Neural crest cell (in vitro differentiated cells): ENCODE measurements at places on chromosomes 7 and 10. TPM values are rescaled to one million over a fixed set of nuclear protein-coding genes. Genes with fewer than 3 reads are reported as not detected.

DNA sequence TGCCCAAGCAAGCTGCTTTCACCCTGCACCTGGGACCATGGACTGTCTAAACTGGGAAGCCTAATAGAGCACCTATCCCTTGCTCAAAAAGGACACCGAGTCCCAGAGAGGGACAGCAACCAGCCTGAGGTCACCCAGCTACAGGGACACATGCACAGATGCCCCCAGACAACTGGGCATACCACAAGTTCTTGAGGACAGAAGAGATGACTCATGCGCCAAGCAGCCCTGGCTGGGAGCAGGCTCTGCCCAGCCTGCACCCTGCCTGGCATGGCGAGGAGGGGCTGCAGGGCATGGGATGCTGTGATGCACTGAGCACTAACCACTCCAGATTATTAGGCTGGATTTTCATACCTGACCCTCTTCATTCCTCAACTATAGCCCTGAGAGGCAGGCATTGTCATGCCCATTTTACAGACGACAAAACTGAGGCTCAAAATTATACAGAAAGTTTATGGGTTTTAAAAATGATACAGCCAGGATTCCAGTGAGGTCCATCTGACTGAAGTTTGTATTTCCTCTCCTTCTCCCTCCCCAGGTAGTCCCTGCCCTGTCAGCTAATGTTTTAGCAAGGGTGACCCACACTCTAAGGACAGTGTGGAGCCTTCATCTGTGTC lies 289.3 kb upstream of the ZMIZ1 start:
- H3K4me3 ChIP-seq = no peak overlapping the region
- H3K4me1 ChIP-seq = peaks cover 49% of the 10 kb centered on the region
- H3K27ac ChIP-seq = no peak overlapping the region
- DNase-seq = no peak
- no peaks in the 10 kb centered on the region for H3K27me3 ChIP-seq

DNA sequence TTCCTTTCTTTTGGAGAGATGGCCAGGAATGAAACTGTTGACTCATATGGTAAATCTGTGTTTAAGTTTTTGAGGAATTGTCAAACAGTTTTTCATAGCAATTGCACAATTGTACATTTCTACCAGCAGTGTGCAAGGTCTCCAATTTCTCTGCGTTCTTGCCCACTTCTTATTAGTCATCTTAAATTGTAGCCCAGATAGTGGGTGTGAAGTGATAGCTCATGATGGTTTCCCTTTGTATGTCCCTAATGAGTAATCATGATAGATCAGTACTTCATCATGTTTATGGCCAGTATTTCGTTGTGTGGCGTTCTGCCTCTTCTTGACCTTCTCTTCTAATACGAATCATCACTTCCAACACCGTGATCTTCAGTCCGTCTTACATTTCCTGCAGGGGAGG lies 136.3 kb downstream of the DOCK1 start:
- H3K27ac ChIP-seq = no peak overlapping the region
- H3K4me3 ChIP-seq = no peak overlapping the region
- no peaks in the 10 kb centered on the region for H3K27me3 ChIP-seq

The FFAR4 gene
- 0.09 TPM in 1 of 2 replicates, not detected in the other for total RNA-seq

The AOAH gene
- not detected in 2 replicates for total RNA-seq

GRCh38 chr7:45123913-45124710 lies 12.6 kb upstream of the TBRG4 start:
- H3K27me3 ChIP-seq = no peaks in the 10 kb centered on the region
- peaks cover 6% of the 10 kb centered on the region for H3K4me1 ChIP-seq
- peak overlapping the region; percentile 62 for H3K27ac ChIP-seq
- DNase-seq = no peak

DNA sequence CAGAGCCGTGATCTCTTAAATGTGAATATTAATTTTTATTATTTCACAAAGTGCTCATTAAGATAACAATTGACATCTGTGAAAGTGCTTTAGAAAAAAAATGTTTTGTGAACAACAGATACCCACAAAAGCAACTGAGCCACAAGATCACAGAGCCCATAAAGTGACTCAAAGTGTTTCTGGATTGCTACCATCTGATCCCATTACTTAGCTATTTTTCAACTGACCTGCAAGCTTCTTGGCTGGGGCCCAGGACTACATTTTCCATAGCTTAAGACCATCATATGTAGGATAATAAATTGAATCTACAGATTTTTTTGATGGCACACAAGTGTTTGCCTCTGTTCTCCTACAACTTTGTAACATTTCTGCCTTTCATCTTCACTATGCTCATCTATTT lies 674.4 kb downstream of the PHTF2 start:
- no peaks in the 10 kb centered on the region for H3K4me1 ChIP-seq
- no peak overlapping the region for H3K27ac ChIP-seq
- no peaks in the 10 kb centered on the region for H3K36me3 ChIP-seq
- H3K27me3 ChIP-seq = no peaks in the 10 kb centered on the region

- H3K27ac ChIP-seq = no peak overlapping the region
- DNase-seq = no peak
- H3K4me3 ChIP-seq = no peak overlapping the region
- H3K36me3 ChIP-seq = peaks cover 8% of the 10 kb centered on the region
Observed at GRCh38 chr7:133372337-133372736, 119.5 kb downstream of the EXOC4 start.

DNA sequence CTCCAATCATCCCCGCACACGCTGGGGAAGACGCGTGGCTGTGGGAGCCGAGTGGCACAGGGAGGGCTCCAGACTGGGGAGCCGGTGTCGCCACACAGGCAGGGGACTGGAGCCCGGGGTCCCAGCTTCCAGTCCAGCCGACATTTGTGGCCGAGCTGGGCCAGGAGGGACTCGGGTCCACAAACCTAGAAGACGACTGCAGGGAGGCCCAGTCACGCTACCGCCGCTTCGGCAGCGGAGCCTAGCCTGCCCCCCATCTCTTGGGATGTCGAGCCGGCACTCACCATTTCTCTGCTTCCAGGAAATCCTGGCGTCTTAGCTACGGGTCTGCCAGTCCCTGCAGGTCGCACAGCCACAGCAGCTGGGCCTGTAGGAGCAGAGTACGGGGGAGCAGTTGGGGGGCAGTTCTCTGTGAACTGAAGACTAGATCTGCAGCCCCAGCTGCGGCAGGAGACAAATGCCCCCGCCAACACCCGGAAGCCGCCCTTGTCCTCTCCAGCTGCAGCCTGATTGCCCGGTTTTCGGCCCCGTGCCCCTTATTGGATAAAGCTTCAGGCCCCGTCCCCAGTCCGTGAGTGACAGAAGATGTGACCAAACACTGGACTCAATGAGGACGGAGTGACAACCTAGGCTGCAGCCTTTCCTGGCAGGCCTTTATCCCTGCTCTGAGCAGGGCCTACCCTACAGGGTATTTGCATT lies 270.7 kb downstream of the ZNF33B start:
- peaks cover 10% of the 10 kb centered on the region for H3K36me3 ChIP-seq
- H3K4me3 ChIP-seq = no peak overlapping the region
- H3K27ac ChIP-seq = no peak overlapping the region
- H3K27me3 ChIP-seq = no peaks in the 10 kb centered on the region
- H3K4me1 ChIP-seq = no peaks in the 10 kb centered on the region

DNA sequence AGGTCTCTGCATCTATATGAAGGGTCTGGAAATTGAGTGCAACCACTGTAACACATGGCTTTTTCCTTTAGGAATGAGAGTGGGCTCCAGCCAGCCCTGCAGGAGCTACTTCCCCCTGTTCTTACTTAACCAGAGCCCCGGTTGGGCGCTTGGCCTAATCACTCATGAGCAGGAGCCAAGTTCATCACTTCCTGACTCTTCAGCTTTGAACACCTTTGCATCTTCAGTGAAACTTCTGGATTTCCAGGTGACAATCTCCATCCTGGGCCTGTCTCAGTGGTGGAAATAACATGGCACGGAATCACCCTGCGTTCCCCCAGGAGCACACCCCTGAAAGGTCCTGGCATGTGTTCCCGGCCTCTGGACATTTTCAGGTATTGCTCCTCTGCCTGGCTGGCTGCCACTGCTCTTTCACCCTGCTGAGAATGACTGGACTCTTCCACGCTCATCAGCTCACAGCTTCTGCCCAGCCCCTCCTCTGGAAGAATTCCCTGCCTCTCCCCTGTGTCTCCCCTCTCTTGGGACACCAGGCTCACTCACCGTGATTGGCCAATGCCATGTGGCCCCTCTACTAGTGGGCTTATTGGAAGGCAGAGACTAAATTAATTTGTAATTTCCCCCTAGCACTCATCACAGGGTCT lies 229.1 kb upstream of the GRB10 start:
- no peak overlapping the region for H3K27ac ChIP-seq
- no peaks in the 10 kb centered on the region for H3K27me3 ChIP-seq
- no peaks in the 10 kb centered on the region for H3K36me3 ChIP-seq
- DNase-seq = no peak

The AGR2 gene
- total RNA-seq = not detected in 2 replicates

The NPY4R gene
- total RNA-seq = not detected in 2 replicates

GRCh38 chr10:35889971-35890675 lies 248.0 kb upstream of the FZD8 start:
- no peak overlapping the region for H3K27ac ChIP-seq
- no peak for DNase-seq
- H3K36me3 ChIP-seq = no peaks in the 10 kb centered on the region

DNA sequence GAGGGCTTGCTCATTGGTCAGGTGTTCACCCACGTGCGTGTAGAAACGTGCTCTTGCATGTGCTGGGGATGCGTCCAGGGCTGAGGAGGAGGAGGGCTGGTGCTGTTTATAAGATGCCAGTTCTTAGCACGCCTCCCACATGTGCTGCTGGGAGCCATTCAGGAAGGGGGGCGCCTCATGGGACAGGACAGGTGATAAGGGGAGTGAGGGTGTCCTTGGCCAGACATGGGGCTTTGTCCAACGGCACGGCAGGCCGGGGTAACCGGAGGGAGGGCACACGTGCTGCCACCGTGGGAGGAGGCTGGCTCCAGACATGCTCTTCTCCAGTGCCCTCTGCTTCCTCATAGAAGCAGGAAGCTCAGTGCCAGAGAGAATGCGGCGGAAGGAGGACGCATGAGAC lies 150.0 kb downstream of the ZMYND11 start:
- no peaks in the 10 kb centered on the region for H3K27me3 ChIP-seq
- no peak for DNase-seq
- H3K27ac ChIP-seq = peak overlapping the region; percentile 27
- peaks cover 17% of the 10 kb centered on the region for H3K36me3 ChIP-seq
- H3K4me1 ChIP-seq = no peaks in the 10 kb centered on the region

DNA sequence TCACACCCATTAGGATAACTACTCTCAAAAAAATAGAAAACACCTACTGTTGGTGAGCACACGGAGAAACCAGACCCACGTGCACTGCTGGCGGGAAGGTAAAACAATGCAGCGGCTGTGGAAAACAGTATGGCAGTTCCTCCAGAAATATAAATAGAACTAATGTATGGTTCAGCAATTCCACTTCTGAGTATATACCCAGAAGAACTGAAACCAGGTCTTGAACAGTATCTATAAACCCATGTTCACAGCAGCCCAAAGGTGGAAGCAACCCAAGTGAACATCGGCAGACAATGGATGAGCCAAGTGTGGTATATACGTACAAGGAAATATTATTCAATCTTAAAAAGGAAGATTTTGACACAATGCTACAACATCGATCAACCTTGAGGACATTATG lies 164.7 kb downstream of the ZMYND11 start:
- no peak for DNase-seq
- no peak overlapping the region for H3K27ac ChIP-seq
- H3K27me3 ChIP-seq = no peaks in the 10 kb centered on the region

GRCh38 chr7:17236171-17236570 lies 62.3 kb upstream of the AHR start:
- H3K4me1 ChIP-seq = peaks cover 7% of the 10 kb centered on the region
- H3K27me3 ChIP-seq = no peaks in the 10 kb centered on the region
- DNase-seq = no peak
